NCI-H524 treated with DMSO at 0.1 percent for 48 hours (cell line): ENCODE measurements at places on chromosomes 16 and 17.

GRCh38 chr16:4924593-4925292 is 12.2 kb downstream of the PPL start:
- no peak for DNase-seq

DNA sequence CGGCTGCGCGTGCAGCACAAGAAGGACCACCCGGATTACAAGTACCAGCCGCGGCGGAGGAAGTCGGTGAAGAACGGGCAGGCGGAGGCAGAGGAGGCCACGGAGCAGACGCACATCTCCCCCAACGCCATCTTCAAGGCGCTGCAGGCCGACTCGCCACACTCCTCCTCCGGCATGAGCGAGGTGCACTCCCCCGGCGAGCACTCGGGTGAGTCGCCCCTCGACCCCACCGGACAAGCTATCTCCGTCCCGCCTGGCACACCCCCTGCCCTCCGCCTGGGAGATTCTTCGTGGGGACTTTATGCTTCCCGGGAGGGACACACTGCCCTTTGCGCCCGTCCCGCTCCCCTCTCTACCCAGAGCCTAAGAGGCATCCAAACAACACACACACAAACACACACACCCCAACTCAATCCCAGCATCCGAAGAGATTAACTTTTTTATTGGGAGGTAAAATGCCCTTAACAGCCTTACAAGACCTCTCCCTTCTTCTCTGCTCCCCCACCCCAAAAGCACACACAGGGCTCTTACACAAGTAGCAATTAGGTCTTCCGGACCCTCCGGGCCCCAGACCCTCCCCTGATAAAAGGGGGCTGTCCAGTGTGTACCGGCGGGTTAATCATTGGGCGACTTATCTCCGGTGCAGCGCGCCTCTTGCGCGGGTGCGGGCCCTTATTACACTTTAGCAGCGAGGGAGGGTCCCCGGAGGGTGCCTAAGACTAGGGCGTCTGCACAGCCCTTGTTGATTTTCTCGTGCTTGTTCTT is 2.1 kb downstream of the SOX9 start:
- no peak for DNase-seq

- no peak for DNase-seq
Measured at GRCh38 chr17:17812211-17813054, 24.4 kb downstream of the SREBF1 start.

GRCh38 chr17:44144966-44145739 is 3.4 kb downstream of the HROB start:
- DNase-seq, result no peak

DNA sequence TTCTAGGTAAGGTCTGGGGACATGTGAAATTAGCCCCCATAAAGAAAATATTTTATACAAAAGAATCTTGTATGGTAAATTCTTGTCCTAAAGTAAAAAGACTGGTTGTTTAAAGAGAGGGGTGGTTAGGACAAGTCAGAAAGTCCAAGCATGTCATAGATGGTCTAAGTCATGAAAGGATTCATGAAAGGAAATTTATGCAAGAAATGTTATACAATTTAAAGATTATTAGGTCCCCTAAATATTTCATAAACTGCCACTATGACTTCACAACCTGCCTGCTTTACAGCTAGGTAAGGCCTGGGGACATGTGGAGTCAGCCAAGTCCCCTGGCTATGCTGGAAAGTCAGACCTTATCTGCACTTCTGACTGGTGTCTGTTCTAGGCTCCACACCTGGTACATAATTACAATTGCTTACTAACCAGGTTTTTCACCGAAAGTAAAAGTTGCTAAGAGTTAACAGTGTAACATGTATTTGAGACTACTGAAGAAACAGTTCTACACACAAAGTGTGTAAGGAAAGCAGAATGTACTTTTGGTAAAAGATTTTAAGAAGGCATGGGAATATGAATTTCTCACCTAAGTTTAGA is 17.0 kb downstream of the N4BP1 start:
- DNase-seq, result no peak

DNA sequence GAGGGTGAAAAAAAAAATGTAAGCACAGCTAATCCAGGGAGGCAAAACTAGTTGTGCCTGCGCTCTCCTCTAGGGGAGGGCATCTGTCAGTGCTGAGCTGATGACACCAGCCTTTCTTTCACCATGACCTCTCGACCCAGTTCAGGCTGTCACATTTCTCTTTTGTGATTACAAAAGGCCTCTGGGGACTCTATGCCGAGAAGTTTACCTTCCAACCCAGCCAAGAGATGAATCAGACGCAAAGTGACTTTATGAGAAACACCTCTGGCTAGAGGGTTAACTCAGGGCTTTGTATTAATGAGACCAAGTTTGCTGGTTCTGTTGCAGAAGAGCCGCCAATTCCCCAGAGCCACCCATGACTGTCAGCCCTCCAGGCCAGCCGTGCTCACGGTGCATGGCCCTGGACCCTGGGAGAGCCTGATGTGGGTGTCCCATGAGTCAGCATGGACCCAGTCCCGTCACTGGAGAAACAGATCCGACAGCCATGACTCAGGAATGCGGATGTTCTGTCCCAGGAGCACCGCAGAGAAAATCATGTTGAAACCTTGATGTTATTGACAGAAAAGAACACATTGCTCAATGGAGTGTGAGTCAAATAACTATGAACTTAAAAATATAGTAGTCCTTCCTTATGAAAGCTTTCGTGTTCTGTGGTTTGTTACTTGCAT is 437.2 kb downstream of the HS3ST3B1 start:
- DNase-seq, result no peak

- DNase-seq, result no peak
Measured at GRCh38 chr16:68643847-68644246, 1.3 kb upstream of the CDH3 start.

GRCh38 chr16:66274335-66275110 is 92.0 kb upstream of the CDH5 start:
- DNase-seq, result peak; percentile 36

DNA sequence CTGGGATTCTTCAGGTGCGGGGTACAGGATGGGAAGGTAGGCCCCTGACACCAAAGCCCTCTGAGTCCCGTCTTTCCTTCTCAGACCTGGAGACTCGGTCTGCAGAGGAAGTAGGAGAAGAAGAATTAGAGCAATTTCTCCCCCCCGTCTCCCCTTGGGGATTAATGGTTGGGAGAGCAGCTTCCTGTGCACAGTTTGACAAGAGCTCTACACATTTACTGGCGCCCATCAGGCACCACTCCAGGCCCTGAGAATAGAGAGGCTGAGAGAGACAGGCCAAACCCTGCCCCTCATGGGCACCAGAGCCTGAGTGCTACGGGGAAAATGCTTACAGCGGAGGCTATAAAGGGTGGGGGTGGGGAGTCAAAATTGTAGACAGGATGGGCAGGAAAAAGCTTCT is 3.5 kb upstream of the C16orf74 start:
- DNase-seq, result no peak

GRCh38 chr16:29256501-29256981 is 150.0 kb downstream of the NPIPB11 start:
- DNase-seq, result no peak

DNA sequence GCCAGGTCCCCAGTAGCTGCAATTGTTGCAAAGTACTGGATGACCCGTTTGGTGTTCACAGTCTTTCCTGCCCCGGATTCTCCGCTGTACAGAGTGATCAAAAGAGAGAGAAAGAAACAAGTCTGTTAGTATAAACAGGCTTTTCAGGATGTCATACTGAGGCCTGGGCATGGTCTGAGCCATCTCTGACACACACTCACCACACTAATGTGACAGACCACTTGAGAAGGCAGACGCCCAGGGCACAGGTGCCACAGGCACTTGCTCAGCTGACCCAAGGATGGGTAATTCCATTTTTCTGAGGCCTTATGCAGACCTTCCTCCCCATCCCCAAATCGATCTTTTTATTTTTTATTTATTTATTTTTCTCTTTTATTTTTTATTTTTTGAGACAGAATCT is 7.5 kb downstream of the MYH3 start:
- DNase-seq, result no peak

- no peak for DNase-seq
Measured at GRCh38 chr17:73802314-73802713, 158.1 kb upstream of the SDK2 start.
